ENCODE measurements at places on chromosomes 7 and 10. TPM values are rescaled to one million over a fixed set of nuclear protein-coding genes. Genes with fewer than 3 reads are reported as not detected.

- DNase-seq: peak; percentile 80
Measured at GRCh38 chr7:33836797-33837355, 68.5 kb upstream of the BMPER start.

DNA sequence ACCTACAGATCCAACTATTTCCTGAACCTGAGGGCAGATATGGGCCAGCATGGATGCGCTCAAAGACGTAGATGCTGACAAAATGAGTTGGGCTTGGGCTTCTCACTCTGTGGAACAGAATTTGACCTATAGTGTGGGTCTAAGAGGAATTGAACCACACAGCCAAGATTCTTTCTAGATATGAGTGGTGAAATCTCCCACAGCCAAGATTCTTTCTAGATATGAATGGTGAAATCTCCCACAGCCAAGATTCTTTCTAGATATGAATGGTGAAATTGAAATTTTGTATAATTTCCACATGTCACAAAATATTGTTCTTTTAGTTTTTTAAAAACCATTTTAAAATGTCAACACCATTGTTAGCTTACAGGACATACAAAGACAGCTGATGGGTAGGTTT is 215.4 kb upstream of the LRGUK start:
- DNase-seq: no peak

- DNase-seq: no peak
Measured at GRCh38 chr7:157278167-157278790, 58.5 kb upstream of the DNAJB6 start.

DNA sequence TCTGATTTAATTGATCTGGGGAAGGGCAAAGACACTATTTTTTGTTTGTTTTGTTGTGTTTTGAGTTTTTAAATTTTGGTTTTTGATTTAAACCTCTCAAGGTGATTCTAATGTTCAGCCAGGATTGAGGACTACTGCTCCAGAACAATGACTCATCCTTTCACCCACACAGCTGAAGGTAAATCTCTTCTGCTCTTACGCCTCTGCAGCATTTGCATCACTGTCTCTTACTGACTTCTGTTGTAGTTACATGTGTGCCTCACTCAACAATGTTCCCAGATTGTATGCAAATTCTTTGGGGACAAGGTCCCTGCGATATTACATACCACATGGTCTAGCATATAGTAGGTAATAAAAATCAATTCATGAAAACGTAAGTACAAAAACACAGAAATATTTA is 467.5 kb upstream of the LRRN3 start:
- DNase-seq: no peak

DNA sequence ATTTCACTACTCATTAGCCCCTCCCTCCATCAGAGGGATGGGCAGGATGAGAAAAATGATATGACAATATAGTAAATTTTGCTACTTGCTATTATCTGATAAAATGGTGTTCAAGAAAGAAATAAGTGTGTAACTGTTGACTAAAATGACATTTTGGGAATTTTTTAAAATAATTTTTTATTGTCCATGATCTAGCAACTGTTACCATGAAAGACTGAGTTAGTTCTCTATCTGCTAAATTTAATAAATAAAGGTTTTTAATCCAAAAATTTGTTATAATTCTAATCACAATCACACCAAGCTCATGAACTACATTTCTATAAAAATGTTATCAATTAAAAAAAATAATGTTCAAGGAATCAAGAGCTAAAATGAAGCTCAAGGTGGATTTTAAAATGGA is 28.7 kb upstream of the EPC1 start:
- no peak for DNase-seq

DNA sequence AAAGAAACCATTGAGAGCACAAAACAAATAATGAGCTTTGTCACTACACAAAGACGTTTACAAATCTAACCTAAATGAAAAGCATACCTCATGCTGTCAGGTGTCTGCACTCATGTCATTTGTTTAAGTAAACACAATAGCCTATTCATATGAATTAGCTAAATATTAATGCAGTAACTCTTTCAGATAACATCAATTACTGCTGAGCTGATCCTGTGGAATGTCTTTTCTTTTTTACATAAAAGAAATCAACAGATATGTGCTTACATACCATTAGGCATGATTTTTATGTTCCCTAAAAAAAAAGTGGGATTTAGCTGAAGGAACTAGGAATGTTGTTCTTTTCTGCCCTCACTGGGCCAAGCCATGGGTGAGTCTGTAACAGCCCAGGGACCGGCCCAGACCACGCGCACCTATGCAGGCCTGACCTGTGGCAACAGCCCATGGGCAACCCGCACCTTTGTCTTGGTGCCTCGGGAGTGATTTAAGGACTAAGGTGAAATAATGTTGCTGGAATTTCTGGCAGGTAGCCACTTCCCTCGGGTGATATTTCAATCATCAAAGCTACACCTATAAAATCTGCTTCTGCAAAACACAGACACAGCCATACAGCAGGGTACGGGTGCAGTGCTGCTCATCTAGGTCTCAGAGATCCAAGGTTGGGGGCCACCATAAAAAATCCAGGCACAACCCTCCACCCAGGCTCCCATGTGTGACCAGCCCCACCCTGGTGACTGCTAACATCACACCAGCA is 44.6 kb downstream of the FGFR2 start:
- no peak for DNase-seq

- no peak for DNase-seq
Measured at GRCh38 chr10:113620511-113620910, 43.3 kb downstream of the NRAP start.

- no peak for DNase-seq
Measured at GRCh38 chr7:93284908-93285307, 52.7 kb downstream of the VPS50 start.

DNA sequence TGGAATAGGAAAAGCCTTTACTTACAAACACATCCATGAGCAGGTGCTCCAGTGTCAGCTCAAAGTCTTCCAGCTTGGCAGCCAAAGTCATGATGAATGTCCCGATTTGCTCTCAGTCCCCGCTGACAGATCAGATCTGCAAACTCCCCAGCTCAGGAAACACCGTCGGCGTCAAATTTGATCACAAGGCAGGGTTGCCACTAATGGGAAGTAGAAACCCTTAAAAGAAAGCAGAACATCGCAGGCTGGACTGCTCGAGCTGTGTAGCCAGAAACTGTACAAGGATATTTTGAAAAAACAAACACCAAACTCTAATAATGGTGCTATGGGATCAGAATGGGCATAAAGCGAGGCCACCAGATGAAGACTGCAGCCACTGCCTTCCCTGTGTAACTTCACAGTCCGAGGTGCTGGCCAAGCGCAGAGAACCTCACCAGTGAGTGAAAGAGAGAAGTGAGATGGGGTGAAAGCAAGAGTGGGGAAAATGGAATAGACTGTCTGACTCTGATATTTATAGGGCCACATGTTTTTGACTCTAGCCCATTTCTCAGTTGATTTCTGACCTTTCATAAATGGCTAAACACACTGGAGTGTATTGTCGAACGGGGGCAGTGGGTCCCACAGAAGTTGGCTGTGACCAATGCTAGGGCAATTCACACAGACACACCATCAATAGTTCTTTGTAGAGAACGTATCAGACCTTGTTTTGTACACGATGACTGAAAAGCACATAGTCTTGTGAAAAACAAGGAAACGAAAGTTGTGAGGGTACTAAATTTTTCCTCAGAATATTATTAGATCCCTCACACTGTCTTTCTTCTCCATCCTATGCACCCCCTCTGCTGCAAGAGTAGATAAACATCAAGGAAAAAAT is 306.2 kb downstream of the FRMD4A start:
- no peak for DNase-seq

GRCh38 chr7:122543891-122544290 is 155.0 kb downstream of the RNF133 start:
- DNase-seq: no peak

DNA sequence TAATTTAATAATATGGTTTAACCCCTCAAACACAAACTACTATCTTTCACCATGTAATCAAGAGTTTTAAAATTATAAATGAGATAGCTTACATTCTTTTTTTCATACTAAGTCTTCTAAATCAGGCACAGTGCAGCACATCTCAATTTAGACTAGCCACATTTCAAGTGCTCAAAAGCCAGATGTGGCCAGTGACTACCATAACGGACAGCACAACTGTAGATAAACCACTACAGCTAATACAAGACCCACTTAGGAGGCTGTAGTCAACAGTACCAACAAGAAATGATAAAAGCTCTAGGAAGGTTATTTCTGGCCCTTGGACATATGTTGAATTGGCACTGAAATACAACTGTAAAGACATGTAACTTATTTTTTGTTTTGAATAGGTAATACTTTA is 65.3 kb downstream of the JAZF1 start:
- no peak for DNase-seq

COBL gene
- 27.5 TPM for total RNA-seq

DNA sequence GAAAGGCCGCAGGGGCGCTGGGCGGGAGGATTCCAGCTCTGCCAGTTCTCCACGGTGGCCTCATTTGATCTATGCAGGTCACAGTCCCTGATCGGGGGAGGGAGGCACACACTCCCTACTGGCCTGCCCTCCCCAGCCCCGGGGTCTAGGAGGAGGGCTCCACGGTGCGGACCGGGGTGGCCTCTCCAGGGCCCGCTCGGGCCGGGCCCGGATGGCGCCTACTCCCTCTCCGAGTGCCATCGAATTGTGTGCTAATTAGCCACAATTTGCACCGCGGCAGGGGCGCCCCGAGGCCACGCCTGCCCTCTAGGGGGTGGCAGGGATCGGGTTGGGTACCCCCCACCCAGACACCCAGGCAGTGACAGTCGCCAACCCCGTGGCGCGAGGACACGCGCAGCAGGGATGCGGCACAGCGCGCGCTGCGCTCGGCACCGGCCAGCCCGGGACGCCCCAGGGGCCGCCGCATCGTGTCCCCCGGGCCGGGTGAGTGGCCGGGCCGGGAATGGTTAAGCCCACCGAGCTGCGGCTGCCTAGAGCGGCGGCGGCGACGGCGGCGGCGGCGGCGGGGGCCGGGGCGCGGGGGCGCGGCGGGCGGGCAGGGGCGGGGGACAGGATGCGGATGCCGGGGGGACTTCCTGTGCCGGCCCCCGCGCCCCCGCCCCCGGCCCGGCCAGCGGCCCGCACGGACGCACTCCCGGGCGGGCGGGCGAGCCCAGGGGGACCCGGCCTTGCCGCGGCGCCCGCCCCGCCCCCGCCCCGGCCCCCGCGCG is at the start of gene ZNF853:
Gene ZNF853, plus strand, starts transcription at position 658 of the 770 bp plus-strand sequence. CDS start 565 bp downstream, outside the sequence.
- peak; percentile 85 for DNase-seq

UBE2D4 gene
- total RNA-seq: 6.6 TPM

- no peak for DNase-seq
Measured at GRCh38 chr10:55495555-55495954, 694.5 kb upstream of the PCDH15 start.

All from endodermal cell (in vitro differentiated cells).